Regular cardiac myocyte (primary cell): ENCODE measurements at places on chromosomes 11 and 22. TPM values are rescaled to one million over a fixed set of nuclear protein-coding genes. Genes with fewer than 3 reads are reported as not detected.

Gene ZNF143
- 36.4 and 38.5 TPM in 2 replicates for total RNA-seq

Gene KRTAP5-1
- total RNA-seq, result not detected in 2 replicates

Gene SYT7
- total RNA-seq, result 0.19 and 0.85 TPM in 2 replicates

Gene C11orf21
- total RNA-seq, result not detected in 2 replicates

Gene CRYBB2
- total RNA-seq, result not detected in 2 replicates

Gene GGT5
- 7.1 and 9.9 TPM in 2 replicates for total RNA-seq

Gene CFL1
- total RNA-seq, result 677 and 1,304 TPM in 2 replicates

Gene FAM227A
- total RNA-seq, result 1.3 and 1.7 TPM in 2 replicates

Gene EHF
- total RNA-seq, result under 0.01 and 0.28 TPM in 2 replicates

Gene FZD4
- 49.6 and 52.0 TPM in 2 replicates for total RNA-seq

Gene EIF3M
- 653 and 668 TPM in 2 replicates for total RNA-seq

Gene EPS8L2
- 19.0 and 22.8 TPM in 2 replicates for total RNA-seq

Gene BIK
- total RNA-seq, result under 0.01 TPM in 1 of 2 replicates, not detected in the other

Gene MRGPRF
- 9.4 and 10.1 TPM in 2 replicates for total RNA-seq

Gene ACTN3
- total RNA-seq, result under 0.01 and 0.28 TPM in 2 replicates

Gene SLC5A12
- not detected in 2 replicates for total RNA-seq

Gene MMP13
- not detected in 2 replicates for total RNA-seq

Gene KRTAP5-11
- total RNA-seq, result not detected in 2 replicates

Gene PPFIBP2
- 13.8 and 20.3 TPM in 2 replicates for total RNA-seq

Gene CTSF
- total RNA-seq, result 11.7 and 53.0 TPM in 2 replicates

Gene DRICH1
- total RNA-seq, result 0.19 TPM in 1 of 2 replicates, not detected in the other
